H4 (cell line): ENCODE measurements at places on chromosomes 4 and X. TPM values are rescaled to one million over a fixed set of nuclear protein-coding genes. Genes with fewer than 3 reads are reported as not detected.

- DNase-seq: peak; percentile 7
These were observed 327.1 kb downstream of the PAPSS1 start for GRCh38 chr4:107392951-107393350.

DNA sequence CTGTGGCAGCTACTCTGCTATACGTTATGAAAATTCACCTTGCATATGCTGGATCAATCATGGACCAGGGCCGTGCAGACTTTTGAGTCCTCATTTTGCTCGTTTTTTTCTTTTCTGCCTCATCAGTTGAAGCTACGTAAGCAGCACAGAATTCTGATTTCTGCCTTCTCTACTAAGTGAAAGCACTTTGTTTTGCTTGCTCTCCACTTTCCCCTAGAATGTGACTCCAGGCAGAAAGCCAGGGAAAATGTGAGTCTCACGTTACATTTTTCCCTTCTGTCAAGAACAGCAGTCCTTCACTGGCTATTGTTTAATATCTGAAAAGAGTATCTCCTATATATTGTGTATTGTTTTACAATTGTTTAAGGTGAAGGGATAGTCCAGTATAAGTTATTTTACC is 1840.1 kb downstream of the PCDH7 start:
- DNase-seq: peak; percentile 66

Gene CYSLTR1
- total RNA-seq: 0.04 TPM in 1 of 2 replicates, not detected in the other

Gene CLIC2
- 31.6 and 44.7 TPM in 2 replicates for total RNA-seq

Gene PAGE5
- total RNA-seq: 37.9 and 40.5 TPM in 2 replicates

Gene TREX2
- total RNA-seq: 1.2 TPM in 1 of 2 replicates, not detected in the other

DNA sequence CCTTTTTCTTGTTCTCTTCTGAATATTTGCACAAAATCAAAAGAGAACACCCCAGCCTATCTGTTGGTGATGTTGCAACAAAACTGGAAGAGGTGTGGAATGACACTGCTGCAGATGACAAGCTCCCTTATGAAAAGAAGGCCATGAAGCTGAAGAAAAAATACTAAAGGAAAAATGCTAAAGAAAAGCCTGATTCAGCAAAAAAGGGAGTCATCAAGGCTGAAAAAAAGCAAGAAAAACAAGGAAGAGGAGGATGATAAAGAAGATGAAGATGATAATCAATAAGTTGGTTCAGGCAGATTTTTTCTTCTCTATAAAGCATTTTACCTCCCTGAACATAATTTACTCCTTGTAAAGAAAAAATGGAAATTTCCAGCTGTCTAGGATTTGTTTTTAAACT is 1538.8 kb downstream of the RPA4 start:
- DNase-seq: no peak

Gene FAM90A26
- not detected in 2 replicates for total RNA-seq

- DNase-seq: no peak
These were observed 250.7 kb upstream of the PGRMC2 start for GRCh38 chr4:128538111-128538882.

- DNase-seq: no peak
These were observed 29.3 kb upstream of the CBR4 start for GRCh38 chr4:169039251-169039954.

- peak; percentile 88 for DNase-seq
These were observed 48.0 kb upstream of the HDAC8 start for GRCh38 chrX:72620550-72621145.

DNA sequence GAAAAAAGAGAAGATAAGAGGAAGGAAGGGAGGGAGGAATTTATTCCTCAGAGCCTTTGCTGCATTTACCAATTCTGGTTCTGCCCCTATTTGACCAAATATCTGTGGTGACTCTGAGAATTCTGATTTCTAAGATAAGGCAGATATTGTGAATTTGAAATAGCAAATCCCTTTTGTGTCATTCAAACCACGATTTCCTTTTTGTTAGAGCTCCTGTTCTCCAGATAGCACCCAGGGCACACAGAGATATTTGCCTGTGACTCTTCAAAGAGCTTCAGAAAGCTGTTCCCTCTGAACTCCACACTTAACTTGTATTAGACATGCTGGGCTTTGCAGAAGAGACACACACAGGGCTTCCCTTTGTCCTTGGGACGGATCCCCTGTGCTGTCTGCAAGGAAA is 272.2 kb downstream of the DHRSX start:
- DNase-seq: no peak

DNA sequence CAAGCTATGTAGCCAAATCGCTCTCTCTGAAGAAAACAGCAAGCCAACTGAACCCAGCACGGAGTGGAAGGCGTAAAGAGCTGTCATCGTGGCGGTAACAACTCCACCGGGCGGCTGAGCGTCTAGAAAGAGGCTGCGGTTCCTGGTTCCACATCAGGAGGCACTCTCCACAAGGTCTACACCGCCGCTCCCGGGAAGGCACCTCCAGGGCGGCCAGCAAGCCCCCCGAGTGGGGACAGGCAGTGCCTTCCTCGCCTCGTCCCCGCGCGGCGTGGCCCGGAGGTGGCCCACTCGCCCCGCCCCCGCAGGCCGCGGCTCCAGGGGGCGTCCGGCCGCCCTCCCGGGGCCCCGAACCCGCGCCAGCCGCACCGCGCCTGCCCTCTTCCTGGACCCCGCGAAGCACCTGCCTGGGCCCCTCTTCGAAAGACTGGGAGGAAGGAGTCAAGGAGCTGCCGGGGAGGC is 755 bp downstream of the KLHL8 start:
- DNase-seq: no peak
